ENCODE measurements at places on chromosomes 5 and 9. TPM values are rescaled to one million over a fixed set of nuclear protein-coding genes. Genes with fewer than 3 reads are reported as not detected.

DNA sequence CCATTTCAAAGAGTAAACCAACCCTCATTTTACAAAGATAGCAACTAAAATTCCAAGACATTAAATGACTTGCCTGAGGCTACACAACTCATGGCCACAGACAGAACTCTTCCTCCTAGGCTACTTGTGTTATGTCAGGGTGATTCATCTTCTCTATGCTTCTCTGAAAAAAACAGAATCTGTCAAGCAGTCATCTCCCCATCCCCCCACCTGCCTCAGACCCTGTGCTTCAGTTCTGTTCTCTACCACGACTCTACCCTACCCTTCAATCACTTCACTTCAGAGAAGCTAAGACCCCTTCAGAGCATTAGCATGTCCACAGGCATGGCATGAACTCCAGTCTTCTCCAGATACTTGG lies 277.7 kb upstream of the PTGER4 start:
- no peak for DNase-seq

DNA sequence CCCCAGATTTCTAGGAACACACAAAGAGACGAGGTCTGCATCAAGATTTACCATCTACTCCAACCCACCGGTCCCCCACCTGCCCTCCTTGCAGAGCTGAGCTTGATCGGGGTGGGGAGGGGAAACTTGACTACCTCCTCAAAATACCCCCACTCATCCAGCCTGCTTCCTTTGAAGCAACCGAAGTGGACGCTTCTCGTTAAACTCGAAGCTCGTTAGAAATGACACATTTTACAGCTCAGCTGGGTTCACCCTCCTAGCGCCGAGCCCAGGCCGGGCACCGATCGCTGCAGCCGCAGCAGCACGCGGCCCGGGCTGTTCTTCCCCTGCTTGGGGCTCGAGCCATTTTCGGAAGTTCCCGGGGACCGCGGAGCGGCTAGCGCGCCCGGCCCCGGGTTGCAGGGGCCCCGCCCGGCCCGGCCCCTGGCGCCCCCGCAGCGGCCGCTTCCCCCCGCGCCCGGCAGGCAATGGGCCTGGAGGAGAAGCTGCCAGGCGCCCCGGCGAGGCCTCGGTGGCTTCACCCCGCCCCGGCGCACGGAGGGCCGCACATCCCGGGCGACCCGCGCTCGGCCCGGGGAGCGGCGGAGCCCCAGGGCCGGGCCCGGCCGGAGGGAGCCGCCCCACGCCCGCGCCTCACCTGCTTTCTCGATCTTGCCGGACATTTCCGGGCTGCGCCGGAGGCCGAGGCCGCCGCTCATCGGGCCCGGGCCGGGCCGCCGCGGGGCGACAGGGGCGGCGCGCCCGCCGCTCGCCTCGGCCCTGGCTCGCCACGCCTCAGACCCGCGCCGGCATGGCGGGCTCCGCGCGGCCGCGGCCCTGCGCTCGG lies 530 bp downstream of the RAPGEF1 start:
- no peak for DNase-seq

DNA sequence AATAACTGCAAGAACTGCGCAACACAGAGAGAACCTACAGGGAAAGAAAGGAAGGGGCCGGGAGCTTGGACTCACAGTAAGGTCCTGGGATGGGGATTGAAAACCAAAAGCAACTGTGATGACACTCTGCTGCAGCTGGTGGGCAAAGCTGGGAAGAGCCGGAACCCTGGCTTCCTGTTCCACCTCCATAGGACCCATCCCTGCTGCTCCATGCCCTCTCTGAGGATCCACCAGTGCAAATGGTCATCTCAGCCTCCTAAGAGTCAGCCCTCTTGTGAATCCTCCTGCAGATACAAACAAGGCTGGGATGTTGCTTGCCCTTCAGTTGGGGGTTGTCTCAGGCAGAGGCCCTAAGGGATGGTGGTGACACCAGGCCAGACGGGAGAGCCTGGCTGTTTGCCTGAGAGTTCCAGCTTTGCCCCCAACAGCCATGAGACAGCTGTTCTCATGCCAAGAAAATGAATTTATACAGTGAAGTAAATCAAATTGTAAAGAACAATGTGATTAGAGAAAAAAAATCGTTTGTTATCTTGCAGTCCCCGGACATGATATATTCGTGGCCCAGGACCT lies 90.8 kb downstream of the TENT4A start:
- DNase-seq, result no peak

DNA sequence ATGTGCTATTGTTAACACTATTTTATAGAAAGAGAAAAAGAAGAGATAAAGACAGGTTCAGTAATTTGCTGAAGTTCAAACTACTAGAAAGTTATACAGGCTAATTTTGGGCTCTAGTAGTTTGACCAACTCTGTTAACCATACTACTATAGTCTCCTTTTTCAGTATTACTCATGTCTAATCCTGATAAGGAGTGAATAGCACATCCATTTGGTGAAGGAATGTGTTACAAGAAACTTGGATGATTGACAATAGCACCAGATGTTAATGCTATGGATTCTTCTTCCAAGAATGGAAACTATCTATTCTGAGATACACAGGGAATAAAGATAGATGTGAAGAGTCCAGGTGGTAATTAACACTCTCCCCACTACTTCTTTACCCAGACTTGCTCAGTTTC lies 677.3 kb downstream of the PRELID2 start:
- DNase-seq, result no peak

GRCh38 chr9:109122726-109123621 lies 3.2 kb upstream of the TMEM245 start:
- DNase-seq, result no peak

DNA sequence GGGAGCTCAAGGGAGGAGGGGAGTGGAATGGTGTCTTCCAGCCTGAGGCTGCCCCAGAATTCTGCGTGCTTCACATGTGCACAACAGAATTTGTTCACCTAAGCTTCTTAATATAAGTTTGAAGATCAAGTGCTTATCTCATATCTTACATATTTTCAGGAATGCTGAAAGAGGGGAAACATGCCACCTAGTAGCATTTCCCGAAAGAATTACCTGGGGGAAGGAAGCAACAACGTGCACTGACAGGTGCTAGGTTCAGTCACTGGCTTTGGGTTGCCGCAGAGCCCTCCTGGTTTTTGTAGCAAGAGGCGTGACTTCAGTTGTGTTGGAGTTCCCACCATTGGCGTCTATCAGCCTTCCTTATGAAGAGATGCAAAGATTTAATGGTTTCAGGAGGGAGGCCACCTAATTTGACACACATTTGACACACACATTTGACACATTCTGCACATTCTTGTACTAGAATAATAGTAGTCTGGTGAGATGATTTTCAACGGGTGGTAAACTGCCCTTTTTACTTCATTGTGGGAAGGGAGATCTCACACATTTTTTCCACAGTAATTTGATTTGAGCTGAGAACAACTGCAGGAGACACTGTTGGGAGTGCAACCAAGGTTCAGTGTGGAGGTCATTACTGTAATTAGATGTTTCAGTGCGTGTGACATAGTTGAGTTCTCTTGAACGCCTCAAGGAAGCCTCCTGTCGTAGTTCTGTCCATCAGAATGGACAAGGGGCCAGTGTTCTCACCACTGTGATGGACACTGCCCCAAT lies 481.3 kb downstream of the CCDC171 start:
- no peak for DNase-seq

PITX1 gene
- not detected for polyA plus RNA-seq
